ENCODE measurements at places on chromosomes 5 and 9. TPM values are rescaled to one million over a fixed set of nuclear protein-coding genes. Genes with fewer than 3 reads are reported as not detected.
A peak's percentile ranks its signal among the peaks of the same experiment; 100 is the strongest.

GRCh38 chr5:90399251-90399650 lies 10.3 kb downstream of the CETN3 start:
- no peak for DNase-seq

- DNase-seq: no peak
Observed at GRCh38 chr9:1198085-1198484, 147.9 kb downstream of the DMRT2 start.

- DNase-seq: no peak
Observed at GRCh38 chr5:16922430-16922829, 13.7 kb downstream of the MYO10 start.

DNA sequence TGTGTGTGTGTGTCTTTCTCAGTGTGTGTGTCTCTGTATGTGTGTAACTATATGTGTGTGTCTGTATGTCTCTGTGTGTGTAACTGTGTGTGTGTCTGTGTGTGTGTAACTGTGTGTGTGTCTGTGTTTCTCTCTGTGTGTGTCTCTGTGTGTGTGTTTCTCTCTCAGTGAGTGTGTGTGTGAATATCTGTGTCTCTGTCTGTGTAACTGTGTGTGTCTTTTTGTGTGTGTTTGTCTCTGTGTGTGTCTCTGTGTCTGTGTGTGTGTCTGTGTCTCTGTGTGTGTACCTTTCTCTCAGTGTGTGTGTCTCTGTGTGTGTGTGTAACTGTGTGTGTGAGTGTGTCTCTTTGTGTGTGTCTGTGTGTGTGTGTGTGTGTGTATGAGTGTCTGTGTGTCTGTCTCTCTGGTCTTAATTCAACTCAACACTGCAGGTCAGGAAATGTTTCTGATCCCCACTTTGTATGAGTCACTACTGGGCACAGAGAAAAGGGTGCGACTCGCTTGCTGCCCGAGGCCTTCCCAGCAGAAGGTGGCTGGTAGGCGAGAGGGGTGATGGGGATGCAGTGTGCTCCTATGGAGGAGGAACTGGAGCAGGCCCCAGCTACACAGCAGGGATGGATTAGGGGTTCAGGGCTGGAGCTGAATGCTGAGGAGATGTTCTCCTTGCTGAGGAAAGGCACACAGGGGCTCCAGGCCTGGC lies 52.1 kb downstream of the NSG2 start:
- DNase-seq: no peak

DNA sequence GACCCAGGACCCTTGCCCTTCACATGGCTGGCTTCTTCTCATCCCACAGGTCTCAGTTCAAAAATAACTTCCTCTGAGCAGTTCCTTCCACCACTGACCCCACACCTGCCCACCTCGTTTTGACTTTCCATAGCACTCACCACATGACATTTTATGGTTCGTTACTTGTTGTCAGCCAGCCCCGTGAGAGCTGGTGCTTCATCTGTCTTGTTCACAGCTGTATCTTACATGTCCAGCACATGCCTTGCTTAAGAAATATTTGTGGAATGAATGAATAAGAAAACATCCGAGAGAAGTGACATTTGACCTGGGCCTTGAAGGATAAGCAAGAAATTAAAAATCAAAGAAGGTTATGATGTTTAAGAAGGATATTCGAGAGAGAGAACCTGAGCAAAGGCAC lies 193.9 kb downstream of the RFK start:
- DNase-seq: no peak

- DNase-seq: no peak
Observed at GRCh38 chr5:76744632-76745031, 28.7 kb downstream of the F2R start.

DNA sequence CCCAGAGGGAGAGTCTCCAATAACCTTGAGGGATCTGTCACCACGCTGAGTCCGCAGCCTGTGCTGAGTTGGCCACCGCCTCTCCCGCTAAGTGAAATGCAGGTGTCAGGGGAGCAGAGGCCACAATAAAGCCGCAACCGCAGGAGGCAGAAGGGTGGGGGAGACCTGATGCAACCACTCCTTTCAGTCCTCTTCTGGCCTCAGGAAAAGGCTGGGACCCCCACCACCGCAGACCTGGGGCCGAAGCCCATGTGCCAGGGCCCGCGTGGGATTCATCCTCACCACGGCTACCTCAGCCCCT lies 576 bp downstream of the MAP1B start:
- DNase-seq: no peak

DNA sequence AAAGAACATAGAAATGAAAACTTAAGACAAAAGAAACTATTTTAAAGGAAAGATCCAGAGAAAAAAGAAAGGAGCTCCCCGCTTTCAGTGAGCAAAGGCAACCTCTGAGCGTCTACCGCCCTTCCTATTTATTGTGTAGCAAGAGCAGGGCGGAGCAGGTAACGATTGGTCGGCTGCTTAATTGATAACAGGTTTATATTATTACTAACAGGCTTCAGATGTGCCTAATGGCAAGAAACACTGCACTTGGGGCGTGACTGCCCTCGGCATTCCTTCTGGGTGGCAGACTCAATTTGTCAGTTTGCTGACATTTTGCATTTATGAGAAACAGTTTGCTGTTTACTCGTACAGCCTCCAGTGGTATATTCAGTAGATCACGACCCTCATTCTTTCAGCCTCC lies 482.7 kb upstream of the C9orf72 start:
- DNase-seq: no peak

DNA sequence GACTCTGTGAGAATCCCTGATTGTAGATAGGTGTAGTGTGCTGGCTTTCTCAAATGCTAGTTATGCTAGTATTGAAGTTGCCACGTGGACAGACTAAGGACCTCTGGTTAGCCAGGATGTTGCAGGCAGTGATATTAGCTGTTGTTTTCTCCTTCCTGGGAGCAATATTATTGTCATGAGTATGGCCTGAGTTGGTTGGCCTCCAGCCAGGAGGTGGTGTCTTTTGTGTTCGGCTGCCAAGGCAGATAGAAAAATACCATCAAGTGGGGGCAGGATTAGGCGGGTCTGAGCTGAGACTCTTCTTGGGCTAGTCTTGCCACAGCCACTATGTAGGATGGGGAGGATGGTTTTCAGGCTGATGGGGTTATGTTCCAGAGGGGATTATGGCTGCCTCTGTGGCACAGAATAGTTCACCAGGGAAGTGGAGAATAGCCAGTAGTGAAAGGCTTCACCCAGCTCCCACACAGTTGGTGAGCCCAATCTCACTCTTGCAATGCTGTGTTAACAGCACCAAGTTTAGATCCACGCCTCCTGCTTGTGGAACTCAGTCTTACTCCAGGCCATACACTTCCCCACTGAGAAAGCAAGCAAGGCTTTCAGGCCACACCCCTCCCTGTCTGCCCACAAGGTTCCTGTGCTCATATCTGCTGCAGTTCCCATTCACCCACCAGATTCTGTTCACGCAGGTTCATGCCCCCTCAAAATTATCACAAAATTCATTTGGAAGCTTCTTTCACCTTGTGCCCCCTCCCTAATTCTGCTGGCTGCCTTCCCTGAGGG lies 31.2 kb downstream of the GHR start:
- DNase-seq: peak; percentile 31

- no peak for DNase-seq
Observed at GRCh38 chr5:11822598-11822997, 81.6 kb downstream of the CTNND2 start.

DNA sequence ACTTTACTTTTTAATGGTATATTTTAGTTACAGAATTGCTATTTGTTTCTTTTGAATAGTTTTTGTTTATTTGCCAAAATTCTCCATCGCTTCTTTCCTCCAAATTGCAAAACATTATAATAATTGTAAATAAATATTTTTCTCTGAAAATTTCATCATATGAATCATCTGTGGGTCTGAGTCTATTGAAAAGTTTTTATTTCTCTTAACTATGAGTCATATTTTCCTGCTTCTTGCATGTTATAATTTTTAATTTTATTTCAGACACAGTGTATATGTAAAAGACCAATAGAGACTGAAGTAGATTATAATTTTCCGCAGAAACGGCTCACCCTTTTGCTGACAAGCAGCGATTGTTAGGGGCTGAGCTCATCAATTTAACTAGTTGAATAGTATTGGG lies 279.1 kb upstream of the IL12B start:
- no peak for DNase-seq

DNA sequence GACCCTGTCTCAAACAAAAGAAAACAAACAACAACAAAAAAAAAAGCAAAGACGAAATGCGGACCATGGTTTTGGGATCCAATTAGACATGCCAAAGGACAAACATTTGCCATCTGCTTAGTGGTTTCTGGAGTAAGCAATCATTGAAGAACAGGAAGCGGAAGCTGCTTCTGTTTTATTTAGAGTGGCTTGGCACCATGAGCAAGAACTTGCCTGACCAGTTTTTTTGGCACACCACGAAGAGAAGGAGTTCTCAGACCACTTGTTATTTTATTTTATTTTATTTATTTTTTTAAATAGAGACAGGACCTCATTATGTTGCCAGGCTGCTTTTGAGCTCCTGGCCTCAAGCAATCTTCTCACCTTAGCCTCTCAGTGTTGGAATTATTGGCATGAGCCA lies 17.0 kb downstream of the BTF3 start:
- DNase-seq: no peak

GRCh38 chr5:175377816-175378215 lies 66.2 kb downstream of the DRD1 start:
- no peak for DNase-seq

DNA sequence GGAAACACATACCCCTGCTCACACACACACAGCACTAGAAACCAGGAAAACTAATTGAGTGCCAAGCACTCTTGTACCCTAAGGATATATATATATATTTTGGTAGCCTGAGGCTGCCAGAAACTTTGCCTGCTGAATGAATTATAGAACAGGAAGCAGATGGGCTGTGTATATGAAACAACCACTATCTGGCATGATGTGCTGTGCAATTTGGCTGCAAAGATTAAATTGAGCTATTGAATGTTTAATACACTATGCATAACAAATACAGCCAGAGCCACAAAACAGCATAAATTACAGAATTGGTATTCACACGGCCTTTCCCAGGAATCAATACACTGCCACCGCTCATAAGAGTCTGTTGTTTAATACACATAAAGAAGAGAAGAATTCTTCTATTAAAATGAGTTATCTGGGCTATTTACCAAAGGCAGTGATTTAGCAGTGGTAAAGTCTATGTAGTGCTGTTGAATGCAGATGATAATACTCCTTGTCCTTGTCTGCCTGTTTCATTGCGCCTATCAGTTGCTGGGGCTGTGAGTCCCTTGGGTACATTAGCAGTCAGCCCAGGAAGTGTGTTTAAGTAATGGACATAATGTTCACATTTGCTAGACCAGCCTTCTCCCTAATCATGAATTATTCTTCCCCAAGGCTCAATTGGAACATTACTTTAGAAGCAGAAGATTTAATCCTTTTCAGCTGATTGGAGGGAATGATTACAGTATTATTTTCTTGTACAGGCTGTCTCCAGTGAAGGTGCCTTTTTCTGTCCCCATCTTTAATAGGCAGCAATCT lies 294.3 kb downstream of the TLE1 start:
- no peak for DNase-seq

GRCh38 chr9:98142182-98142907 lies 23.3 kb upstream of the TRIM14 start:
- no peak for DNase-seq

GRCh38 chr9:37466037-37466709 lies 923 bp upstream of the ZBTB5 start:
- DNase-seq: peak; percentile 73

The PCDHB5 gene
- 2.7 TPM for total RNA-seq

The LRSAM1 gene
- total RNA-seq: 17.2 TPM

The TMC1 gene
- total RNA-seq: 0.27 TPM

The ARID3C gene
- total RNA-seq: not detected

The BARX1 gene
- not detected for total RNA-seq

The TMEM171 gene
- total RNA-seq: 0.21 TPM

The FAM200C gene
- 2.1 TPM for total RNA-seq

The PCDHB10 gene
- 1.3 TPM for total RNA-seq

The ZDHHC12 gene
- 13.8 TPM for total RNA-seq

The DMRT3 gene
- not detected for total RNA-seq

The PDZD2 gene
- 77.3 TPM for total RNA-seq

All from left cardiac atrium (tissue), 4 donors.